ENCODE measurements at places on chromosomes 2 and 18. TPM values are rescaled to one million over a fixed set of nuclear protein-coding genes. Genes with fewer than 3 reads are reported as not detected.

ESPNL gene
- total RNA-seq, result 1.3 TPM

- DNase-seq, result no peak
These were observed 226.7 kb upstream of the HNMT start for GRCh38 chr2:137737559-137737958.

DNA sequence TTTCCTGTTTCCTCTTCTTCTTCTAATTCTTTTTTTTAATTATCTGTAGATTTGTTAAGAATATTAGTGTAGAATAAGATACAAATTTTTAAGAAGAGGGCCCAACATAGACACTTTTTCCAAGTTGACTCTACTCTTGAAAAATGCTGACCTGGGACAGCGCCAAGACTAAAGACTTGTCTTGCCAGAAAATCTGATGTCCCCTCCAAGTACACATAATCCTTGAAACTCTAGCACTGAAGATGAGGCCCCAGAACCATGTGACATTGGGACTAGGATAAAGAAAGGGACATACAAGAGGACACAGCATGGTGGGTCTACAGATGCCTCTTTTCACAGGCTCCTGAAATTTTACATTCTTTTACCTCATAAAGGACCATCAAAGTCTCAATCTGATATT, 271.6 kb upstream of the SESTD1 start:
- DNase-seq, result no peak

DNA sequence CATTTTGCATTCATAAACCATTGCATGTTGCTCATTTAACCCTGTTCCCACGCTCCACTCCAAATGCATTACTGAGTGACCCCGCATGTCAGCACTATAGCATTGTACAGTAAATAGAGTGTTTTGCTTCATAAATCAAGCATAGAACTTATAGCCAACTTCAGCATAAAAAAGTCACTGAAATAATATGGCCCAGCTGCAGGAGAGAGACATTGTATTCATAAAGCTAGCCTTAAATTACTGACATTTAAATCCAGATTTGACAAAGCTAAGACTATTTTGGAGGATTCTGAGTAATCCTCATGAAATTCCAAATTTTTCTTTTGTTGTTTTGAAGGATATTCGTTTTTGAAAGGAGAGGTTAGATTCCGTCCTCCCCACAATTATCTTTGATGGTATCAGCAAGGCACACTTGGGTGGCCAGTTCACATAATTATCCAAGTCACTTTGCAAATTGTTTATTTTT, 320.9 kb upstream of the TCF4 start:
- no peak for DNase-seq

GRCh38 chr2:100427627-100428258, 10.3 kb upstream of the CHST10 start:
- peak; percentile 90 for DNase-seq

EML6 gene
- total RNA-seq, result 4.6 TPM

Measured in esophagus muscularis mucosa (tissue), 4 donors.